ENCODE measurements at places on chromosomes 5 and 9.

DNA sequence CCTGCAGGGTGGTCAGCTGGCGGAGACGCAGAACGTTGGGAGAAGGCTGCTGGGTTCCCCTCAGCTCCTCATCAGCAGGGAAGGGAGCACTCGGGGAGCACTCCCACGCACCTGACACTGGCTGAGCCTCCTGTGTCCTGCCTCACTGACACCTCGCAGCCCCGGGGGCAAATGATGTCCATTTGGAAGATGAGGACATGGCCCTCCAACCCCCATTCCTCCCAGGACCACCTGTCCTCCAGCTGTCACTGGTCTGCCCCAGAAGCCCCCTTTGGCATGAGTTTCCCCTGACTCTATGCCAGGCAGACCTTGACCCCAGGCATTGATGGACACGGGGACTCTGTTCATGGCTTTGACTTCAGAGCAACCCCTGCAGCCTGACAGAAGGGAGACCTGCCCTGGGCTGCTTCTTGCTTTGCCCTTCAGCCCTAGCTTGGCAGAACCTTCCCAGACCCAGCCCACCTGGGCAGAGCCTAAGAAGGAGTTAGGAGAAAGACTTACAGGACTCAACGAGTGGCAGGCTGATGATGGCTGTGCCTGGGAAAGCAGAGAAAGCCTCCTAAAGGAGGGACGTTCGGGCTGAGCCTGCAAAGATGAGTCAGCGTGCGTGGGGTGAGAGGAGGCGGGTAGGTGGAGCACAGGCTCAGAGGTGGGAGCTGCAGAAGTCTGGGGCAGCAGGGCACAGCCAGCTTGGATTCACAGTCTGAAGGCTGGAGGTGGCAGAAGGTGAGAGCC is 90.6 kb downstream of the LMX1B start:
- no peak for DNase-seq

DNA sequence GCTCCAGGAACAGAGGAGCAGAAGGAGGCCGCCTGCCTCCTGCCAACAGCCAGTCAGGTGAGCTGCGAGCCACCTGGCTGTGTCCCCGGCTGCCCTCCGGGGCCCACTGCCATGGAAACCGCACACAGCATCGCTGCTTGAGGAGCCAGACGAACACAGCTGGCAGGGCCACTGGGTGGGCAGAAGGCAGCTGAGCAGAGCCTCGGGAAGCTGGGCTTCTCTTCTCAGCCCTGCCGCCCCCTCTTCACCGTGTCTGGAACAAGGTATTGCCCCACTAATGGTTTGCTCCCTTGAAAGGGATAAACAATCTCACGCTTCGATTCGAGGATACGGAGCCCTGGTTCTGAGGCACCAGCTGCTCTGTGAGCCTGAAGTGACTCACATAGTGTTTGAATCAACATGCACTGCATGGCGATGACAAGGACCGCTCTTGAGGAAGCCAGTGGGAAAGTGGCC is 63.7 kb upstream of the RUFY1 start:
- no peak for DNase-seq

GRCh38 chr9:33220681-33221567 is 19.0 kb upstream of the SPINK4 start:
- no peak for DNase-seq

GRCh38 chr5:35771300-35771699 is 85.4 kb upstream of the IL7R start:
- DNase-seq, result no peak

GRCh38 chr5:31585895-31586270 is 53.0 kb upstream of the PDZD2 start:
- no peak for DNase-seq

DNA sequence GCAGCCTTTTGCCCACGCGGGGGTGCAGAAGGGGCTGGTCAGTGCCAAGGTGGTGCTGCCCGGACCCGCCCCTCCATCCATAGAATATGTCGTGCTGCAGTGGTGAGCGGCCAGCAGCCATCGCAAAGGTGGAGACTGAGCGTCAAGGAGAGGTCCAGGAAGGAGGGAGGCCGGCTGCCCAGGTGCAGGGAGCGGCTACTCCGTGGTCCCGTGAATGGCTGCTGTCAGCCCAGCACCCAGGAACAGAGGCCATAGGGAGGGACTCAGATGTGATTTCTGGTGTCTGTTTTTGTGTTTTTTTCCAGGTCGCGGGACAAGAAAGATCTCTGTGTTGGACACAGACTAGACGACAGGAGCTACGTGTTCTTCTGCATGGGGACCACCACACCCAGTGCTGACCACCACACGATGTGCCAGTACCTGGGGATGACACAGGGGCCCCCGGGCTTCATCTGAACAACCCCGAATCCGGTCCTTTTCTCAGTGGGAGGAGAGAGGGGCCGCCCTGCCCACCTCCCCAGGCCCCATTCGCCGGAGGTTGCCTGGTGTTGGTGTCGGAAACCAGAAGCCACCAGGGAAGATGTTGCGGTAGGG is 29.0 kb downstream of the PAEP start:
- DNase-seq, result no peak

DNA sequence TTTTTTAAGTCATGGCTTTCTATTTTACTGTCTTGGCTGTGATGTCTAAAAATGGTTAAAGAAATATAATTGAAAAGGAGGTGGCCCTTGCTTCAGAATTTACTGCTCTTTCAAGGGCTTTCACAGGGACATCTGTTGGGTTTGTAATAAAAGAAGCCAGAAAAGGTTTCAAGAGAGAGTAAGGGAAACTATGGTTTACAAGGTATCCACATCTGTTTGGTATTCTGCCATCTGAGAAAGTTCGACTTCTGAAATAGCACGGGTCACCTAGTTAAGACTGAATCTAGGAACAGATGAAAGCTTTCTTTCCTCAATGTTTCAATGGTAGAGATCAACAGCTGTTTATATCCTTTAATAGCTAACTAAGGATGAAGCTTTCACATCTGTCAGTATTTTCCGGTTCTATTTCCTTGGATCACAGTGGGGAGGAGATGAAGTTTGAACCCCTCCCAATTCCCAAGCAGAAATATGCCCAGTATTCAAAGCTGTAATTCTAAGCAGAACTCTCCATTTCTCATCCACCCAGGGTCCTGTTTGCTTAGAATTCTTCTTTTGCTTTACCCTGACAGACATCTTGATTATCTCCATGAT is 72.8 kb upstream of the IFNK start:
- DNase-seq, result no peak

- DNase-seq, result no peak
Measured at GRCh38 chr5:157926977-157927376, 68.0 kb upstream of the CLINT1 start.

- no peak for DNase-seq
Measured at GRCh38 chr9:132172185-132172584, 10.3 kb downstream of the NTNG2 start.

GRCh38 chr9:124894741-124895170 is 32.8 kb downstream of the ARPC5L start:
- no peak for DNase-seq

GRCh38 chr5:170545811-170546210 is 42.0 kb downstream of the KCNIP1 start:
- DNase-seq, result no peak

DNA sequence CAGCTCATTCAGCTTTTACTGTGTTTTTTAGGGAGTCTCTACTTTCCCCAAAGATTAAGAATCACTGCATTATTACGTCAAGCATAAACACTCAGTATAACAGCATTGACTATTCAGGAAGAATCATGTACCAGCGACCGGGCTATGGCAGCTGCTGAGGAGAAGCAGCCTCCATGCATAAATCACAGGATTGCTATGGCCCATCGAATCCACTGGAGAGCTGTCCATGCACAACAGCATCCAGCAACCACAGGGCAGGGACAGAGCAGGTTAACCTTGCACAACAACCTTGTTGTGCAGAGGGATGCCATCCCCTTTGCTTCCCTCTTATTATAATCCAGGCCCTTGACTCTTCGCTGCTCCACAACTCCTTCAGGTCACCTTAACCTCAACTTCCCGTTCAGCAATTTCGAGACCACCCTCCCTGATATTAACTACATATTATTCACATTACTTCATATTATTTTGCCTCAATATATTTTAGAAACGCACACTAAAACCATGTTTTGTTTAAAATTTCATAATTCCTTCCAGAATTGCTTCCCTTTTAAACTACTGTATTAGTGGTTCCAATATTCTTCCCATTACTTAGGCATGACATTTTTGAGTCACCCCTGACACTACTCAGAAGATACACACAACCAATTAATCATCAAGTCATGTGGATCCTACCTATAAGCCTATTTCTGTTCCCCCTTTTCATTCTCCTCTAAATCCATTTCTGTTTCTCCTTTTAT is 991 bp downstream of the IARS1 start:
- no peak for DNase-seq

- DNase-seq, result no peak
Measured at GRCh38 chr5:101942321-101942882, 353.7 kb downstream of the SLCO4C1 start.

DNA sequence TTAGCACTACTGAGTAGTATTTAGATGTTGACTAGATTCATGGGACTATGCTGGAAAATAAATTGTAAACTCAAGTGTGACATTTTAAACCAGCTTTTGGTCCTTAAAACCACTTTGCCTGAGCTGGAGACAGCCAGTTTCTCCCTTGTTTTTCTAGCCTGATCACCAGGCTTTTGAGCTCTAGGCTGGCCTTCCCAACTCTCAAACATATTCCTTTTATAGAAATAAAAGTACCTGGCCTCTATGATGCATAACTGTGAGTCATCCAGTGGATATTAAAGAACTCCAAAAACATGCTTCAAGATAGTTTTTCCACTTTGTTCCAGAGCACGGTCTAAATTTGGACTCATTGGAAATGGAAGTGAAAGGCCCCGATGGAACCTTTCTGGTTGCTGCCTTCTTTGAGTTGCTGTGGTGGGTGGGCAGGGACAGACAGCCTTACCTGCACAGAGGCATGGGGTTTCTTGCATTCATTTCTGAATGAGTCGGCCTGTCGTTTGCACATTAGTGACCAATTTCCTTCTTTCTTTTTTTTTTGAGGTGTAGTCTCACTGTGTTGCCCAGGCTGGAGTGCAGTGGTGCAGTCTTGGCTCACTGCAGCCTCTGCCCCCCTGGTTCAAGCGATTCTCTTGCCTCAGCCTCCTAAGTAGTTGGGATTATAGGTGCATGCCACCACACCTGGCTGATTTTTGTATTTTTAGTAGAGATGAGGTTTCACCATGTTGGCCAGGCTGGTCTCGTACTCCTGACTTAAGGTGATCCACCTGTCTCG is 43.1 kb downstream of the TRIO start:
- no peak for DNase-seq

DNA sequence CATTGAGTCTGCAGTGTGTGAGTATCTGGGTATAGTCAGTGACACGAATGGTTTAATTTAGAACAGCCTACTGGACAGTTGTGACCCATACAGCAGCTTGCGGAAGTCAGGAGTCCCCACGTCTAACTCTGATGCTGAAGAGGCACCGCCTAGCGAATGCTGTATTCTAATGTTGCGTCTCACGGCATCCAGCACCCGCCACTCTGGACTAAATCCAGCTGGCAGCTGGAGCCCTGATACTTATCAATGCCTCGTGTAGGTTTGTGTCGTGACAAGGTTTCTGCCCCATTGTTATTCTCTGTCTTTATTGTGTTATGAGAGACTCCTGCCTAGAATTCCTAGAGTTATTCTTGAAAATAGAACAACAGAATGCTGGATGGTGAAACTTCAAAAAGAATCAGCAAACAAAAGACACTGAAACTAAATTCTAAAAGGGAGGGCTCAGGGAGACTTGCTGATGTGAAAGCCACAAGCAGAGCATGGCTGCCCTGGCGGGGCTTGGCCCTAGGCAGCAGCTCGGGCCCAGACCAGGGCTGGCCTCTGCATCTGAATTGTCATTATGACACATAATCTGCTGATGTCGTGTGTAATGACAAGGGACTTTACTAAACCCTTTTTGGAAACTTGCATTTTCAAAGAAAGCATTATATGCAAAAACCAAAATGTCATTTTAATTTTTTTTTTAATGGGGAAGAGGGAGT is 123.5 kb upstream of the ICE1 start:
- DNase-seq, result no peak

DNA sequence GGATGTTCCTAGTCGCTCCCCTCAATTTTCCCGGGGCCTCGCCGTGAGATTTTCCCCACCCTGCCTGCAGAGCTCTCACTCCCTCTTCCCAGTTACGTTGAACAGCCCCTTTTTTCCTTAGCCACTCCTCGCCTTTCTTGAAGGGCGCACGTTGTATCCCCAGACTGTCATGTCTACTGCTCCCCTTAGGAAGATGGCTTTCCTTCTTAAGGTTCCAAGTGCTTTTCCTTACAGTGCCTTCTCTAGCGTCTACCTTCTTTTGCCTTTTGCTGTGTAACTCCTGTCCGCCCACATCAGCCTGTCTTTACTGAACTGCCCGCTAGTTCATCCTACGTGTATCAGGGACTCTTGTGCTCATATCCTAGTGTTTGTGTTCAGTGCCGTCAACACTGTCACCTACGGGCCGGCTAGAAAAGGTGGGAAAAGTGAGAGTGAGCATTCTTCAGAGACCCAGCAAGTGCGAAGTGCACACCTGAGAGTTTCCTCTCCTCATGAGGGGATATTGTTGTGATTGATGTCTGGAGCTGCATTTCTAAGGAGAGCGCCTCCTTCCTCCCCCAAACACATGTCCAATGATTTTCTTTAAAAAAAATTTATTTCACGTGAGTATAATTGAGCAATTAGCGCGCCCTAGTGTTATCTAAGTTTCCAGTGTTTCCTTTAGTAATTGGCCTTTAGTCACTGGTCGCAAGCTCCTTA is 764 bp downstream of the CAMLG start:
- no peak for DNase-seq

GRCh38 chr5:132265336-132266030 is 8.0 kb downstream of the PDLIM4 start:
- no peak for DNase-seq

DNA sequence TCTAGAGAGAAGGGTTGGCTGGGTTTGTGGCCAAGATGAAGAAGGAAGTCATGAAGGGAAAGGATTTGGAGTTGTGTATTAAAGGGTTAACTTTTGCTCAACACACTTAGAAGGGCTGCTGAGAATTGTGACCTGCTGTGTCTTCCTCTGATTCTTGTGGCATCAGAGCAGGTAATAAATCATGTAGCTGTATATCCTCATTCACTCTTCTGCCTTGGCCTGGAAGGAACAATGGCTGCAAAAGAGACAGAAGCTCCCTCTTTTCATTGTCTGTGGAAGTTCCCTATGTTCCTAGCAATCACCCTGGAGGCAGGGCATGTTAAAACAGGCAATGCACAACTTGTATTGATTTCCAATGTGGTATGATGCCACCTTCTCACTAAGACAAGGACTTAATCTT is 159.1 kb downstream of the LRRC70 start:
- DNase-seq, result no peak

GRCh38 chr9:3028535-3028934 is 184.6 kb upstream of the PUM3 start:
- no peak for DNase-seq
